ENCODE measurements at places on chromosomes 3 and 15.

DNA sequence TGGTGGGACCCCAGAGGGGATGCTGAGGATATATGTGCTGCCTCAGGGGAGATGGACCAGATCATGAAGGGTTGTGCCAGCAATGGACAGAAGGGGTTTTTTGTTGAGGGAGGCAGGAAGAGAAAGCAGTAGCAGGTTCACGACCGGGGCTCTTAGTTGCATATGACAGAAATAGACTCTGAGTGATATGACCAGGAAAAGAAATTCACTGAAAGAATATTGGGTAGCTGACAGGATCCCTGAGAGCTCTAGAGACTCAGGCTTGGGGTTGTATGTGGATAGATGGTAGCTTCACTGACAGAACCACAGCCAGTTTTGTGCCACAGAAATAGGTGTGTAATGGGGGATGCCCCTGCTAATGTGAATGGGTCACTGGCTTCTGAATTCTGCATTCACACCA is 241.6 kb downstream of the ZNF621 start:
- DNase-seq: no peak

- DNase-seq: no peak
These were observed 20.4 kb downstream of the NUDT16 start for GRCh38 chr3:131401978-131402377.

DNA sequence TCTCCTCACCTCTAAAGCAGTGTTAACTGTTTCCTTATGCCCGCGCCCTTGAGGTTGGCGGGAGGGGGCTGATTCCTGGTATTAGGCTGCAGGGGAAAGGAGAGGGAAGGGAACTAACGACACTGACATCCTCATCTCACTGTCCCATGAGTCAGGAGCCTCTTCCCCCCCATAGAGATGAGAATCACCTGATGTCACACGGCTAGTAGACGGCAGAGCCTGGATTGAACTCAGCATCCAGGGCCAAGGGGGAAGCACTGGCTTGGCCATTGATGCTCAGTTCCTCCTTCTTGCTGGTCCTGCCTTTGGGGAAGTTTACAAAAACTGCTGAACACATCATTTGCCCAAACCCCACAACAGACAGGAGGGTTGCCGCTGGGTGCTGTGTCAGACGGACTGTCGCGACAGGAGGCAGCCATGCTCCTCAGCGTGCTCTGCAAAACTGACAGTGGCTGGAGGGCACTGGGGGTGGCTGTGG is 38.5 kb downstream of the IDH2 start:
- DNase-seq: no peak

- no peak for DNase-seq
These were observed 24.9 kb upstream of the MYZAP start for GRCh38 chr15:57566834-57567233.

DNA sequence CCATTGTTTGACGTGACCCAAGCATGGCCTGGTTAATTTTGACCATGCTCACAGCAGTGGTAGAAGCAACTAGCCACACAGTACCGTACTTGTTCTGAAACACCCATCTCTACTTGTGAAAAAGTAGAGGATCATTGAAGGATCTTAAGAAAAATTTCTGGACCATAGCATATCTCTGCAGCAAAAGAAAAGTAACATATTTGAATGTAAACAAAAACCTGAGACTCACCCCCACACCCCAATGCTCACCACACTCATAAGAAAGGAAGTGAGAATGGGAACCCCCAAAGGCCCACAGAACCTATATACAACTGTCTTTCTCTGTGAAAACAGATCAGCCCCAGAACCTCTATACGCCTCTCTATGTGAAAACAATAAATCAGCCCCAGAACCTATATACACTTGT is 33.8 kb upstream of the TFRC start:
- DNase-seq: no peak

DNA sequence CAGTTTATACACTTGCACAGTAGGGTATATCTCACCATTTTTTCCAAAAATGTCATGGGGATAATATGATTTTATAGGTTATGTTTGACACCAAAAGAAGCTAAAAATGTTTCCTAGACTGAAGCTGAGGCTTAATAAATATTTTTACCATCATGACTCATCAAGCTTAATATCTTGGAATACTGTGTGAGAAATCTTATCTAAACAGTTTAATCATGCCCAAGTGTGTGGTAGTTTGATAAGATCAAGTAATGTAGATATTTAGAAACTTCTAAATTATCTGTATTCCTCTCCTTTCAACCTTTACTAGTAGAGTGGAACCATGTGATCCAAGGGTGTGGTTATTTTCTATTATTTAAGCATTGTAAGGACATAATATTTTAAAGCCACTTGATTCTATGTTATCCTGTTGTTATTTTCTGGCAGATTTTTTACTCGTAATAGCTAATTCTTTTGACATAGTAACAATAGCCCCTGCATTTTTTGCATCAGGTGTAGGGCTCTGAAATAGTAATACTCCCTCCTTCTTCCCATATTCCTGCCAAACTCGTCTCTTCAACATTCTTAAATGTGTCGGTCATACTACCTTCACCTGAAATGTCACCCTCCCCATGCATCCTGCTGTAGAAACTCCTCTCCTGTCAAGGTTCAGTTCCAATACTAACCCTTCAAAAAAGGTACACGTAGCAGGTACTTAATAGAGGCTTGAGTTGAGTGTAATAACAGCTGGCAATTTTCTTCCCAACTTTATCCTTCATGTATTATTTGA is 729.6 kb downstream of the NLGN1 start:
- DNase-seq: no peak

GRCh38 chr15:95017666-95018328 is 786.4 kb downstream of the MCTP2 start:
- no peak for DNase-seq

DNA sequence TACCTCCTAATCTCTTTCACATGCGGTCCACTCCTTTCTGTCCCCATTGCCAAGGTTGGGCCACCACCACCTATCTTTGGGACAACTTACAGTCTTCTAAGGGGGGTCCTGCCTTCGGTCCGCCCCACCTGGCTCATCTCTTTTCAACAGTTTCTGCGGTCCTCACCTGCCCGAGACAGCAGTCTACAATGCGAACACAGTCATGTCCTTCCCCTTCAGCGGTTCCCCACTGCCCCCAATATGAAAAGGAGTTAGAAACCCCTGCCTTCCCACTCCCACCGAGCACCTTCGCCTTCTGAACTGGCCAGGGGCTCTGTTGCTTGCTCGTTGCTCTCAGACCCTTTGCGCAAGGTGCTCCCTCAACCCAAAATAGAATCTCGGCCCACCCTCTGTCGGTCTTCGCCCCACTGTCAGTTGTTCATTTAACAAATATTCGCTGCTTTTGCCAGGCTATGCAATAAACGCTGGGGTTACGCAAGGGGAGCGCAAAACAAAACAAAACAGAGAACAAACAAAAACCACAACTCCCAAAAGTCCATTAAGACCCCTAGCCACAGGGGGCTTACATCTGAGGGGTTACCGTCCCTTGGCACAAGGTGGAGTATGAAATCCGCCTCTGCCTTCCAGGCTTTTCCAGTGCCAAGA is 611 bp upstream of the FANCI start:
- no peak for DNase-seq

GRCh38 chr15:68528626-68529290 is 50.0 kb upstream of the CORO2B start:
- no peak for DNase-seq
